Cortex of kidney (tissue), 1 donor: ENCODE measurements at places on chromosomes 16 and 17.

- DNase-seq = no peak
These were observed 27.7 kb upstream of the ZNF469 start for GRCh38 chr16:88355093-88355388.

GRCh38 chr17:52154466-52154865, 4.0 kb downstream of the CA10 start:
- no peak for DNase-seq

- DNase-seq = no peak
These were observed 469.3 kb downstream of the CDH13 start for GRCh38 chr16:83095941-83096692.

GRCh38 chr17:8469964-8470363, 34.3 kb downstream of the NDEL1 start:
- DNase-seq = no peak

- DNase-seq = no peak
These were observed at the start of gene KCNG4 for GRCh38 chr16:84239909-84240308. TSS of gene KCNG4 (minus strand) at chr16:84240012. CDS start at chr16:84237485, 2,527 bp downstream.

GRCh38 chr16:10300905-10301304, 85.0 kb upstream of the ATF7IP2 start:
- DNase-seq = no peak

DNA sequence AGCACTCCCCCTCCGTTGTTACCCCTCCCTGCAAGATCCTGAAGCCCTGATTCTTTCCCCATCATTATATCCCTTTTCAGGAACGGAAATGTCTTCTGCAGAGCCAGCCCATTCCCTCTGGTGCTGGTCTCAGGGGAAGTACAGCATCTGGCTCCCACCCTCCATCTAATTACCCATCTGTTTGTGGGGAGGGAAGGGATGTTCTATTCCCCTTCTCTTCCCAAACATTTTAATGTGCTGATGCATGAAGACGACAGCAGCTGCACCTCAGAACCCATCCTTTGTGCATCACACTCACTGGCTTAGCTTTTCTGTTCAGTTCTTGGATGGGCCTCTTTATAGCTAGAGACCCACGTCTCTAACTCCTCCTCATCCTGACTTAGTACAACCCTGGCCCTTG, 367.2 kb downstream of the CDH13 start:
- no peak for DNase-seq

- no peak for DNase-seq
These were observed 194.5 kb downstream of the FOXL1 start for GRCh38 chr16:86772671-86773353.

- DNase-seq = no peak
These were observed 2.2 kb upstream of the DECR2 start for GRCh38 chr16:399340-400019.

GRCh38 chr17:3890082-3890877, 2.6 kb downstream of the CAMKK1 start:
- DNase-seq = no peak

DNA sequence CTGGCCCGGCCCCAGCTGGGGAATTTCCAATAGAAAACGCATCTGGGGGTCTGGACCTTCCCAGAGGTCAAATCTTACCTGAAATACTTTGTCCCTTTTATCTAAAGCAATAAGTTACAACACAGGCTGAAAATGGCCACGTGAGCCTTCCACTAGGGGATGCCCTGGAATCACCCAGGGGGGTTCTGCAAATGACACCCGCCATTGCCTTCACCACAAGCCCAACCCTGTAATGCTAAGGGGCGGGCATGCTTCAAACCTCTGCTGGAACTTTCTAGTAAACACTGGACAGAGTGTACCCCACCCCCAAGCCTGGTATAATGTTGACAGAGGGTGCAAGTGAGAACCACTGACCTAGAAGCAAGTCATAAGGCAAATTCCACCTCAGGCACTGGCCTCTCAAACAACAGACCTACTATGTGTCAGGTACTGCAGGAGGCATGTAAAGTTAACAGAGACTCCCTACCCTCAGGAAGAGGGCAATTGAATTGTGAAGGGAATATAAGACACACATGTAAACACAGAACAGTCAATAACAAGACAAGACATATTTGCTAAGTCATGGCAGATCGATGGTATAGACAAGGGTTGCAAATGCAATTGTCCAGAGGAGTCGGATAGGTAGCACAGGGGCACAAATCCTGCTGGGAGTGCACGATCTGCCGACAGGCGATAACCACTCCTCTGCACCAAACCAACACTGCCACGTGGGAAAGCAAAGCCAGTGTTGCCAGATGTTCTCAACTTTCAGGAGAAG, 59.0 kb downstream of the ARHGAP17 start:
- DNase-seq = no peak

DNA sequence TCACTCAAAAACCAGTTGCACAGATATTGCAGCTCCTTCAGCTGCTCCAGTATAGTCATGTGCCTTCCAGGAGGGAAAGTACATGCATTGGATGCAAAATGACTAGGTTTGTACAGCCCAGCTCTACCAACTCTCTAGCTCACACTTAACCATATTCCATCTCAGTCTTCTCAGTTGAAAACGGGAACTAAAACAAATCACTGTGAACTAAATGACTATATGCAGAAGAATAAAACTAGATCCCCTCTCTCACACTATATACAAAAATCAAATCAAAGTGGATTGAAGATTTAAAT, 24.9 kb downstream of the DCUN1D3 start:
- DNase-seq = no peak

DNA sequence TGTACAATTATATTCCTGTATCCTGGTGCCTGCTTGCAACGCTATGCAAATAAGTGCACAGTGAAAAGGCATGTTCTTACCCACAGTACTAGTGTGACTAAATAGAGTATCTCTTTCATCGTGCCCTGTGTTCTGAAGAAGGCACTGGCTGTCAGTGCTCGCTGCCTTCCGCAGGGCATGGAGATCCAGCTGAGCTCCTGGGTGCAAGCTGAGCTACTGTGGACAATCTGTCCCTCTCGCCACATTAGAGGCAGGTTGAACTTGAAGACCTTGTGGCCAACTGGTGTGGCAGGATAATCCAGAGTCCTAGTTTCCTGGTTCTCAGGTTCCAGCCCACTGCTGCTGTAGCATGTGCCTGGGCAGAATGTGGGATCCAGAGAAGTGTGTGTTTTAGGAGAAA, 1.9 kb upstream of the ST6GALNAC1 start:
- DNase-seq = no peak

DNA sequence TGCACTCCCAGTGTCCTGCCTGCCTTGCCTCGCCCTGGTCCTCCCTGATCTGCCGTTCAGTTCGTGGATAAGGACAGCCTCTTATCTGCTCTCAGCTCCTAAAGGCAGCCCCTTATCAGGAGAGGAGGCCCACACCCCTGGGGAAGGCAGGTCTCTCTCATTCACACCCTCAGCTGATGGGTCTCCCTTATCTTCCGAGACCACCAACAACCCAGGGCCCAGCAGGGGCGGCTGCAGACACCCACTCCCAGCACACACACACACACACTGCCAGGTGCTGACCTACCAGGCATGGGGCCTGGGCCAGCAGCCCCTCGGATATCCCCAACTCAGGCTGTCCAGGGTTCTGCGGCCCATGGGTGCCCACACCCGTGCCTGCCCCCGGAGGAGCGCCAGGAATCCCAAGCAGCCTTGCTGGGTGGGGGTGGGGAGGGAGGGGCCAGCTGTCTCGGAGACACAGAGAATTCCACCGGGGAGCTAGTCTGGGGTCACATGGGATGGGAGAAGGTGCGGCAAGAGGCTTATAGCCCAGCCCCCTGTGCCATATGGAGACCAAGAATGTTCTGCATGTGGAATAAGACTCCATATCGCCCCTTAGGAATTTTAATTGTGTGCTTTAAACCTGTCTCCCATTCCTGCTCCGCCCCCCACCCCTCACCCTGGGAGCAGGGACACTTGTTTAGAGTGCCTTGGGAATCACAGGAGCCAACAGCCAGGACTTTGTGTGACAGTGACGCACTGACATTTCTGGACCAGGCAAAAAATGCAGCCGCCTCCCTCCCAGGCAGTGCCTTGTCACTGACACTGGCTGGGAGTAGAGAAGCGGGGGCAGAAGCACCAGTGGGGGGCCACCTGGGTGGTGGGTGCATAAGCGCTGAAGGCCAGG, 41.9 kb upstream of the EMP2 start:
- DNase-seq = no peak

- no peak for DNase-seq
These were observed 10.8 kb downstream of the NUPR1 start for GRCh38 chr16:28527985-28528384.

GRCh38 chr17:14813649-14814370, 451.3 kb downstream of the PMP22 start:
- no peak for DNase-seq
